ENCODE measurements at places on chromosomes 12 and 14.

DNA sequence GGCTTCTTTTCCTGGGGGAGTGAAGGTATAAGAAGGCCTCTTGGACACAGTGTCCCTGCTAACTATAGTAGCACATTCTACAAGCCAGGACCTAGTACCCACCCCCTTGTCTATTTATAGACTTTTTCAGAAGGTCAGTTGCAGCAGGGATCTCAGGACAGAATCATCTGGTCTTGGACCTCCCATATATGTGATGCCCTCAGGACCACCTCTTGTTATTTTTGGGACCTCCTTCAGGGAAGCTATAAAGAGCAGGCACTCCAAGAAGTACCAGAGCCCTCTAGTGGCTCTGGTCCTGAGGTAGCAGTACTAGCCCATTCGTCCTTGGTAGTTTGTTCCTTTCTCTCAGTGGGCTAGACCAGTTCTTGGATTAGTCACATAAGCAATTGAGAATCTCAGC is 4.3 kb downstream of the COQ10A start:
- DNase-seq, result no peak

DNA sequence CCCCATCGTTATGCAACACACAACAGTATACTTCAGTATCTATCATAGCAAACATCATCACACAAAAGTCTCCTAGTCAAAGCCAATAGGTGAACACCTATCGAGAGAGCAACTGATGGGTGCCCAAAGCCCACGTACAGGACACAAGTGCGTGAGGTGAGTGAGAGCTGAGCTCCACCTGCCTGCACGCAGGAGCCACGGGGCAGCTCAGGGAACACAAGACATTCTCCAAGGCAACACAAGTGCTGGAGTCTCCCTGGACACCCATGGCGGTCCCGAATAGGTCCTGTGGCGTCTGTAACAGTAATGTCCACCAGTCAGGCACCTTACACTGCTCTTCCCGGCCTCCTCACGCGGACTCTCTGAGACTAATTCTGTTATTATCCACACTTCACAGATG is 44.3 kb downstream of the CDC42BPB start:
- no peak for DNase-seq

DNA sequence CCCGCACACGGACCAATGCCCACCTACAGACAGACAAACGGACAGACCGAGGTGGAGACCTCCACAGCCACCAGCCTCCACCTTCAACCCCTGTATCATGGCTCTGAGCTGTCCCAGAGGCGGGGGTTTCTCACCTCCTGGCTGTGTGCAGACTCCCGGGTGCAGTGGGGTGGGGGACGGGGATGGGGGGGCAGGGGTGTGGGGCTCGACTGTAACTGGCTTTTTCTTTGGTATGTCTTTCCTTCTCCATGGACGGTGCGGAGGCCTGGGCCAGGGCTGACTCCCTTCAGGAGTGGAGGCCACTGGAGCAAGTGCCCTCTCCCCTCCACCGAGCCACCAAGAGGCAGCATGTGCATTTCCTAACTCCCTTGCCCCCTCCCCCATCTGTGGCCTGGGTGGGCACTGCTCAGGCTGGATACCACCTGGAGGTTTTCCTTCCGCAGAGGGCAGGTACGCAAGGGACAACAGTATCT is 122.6 kb downstream of the ESRRB start:
- DNase-seq, result no peak

DNA sequence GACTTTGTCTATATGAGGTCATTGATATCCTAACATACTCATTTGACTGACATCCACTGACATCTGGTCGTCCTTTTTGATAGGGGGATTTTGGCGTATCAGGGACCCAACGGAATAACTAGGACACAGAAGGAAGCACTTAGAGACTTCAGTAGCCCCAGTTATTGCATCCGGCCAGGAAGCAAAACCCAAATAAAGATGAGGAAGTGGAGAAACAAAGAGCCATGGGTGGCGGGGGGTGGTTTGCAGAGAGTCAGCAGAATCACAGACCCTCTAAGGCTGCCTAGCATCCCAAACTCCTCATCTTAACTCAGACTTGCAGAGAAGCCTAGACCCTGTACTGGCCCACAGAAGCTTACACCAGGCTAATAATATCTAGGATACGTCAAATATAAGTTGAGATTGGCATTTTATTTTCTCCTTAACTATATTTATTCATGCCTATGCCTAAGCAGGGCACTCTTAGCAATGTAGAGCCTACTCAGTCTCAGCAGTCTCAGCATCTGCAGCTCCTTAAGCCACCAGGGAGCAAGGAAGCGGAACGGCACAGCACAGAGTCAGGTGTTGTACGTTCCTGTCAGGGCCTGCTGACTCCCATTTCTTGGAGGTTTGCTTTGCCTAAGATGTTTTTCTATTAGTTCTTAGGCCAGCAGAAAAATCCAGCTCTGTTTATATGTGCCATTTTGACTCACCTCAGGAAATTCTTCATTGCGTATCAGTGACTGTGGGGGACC is 45.1 kb downstream of the KCNA1 start:
- no peak for DNase-seq

GRCh38 chr12:78568321-78569020 is 296.1 kb upstream of the SYT1 start:
- DNase-seq, result no peak

DNA sequence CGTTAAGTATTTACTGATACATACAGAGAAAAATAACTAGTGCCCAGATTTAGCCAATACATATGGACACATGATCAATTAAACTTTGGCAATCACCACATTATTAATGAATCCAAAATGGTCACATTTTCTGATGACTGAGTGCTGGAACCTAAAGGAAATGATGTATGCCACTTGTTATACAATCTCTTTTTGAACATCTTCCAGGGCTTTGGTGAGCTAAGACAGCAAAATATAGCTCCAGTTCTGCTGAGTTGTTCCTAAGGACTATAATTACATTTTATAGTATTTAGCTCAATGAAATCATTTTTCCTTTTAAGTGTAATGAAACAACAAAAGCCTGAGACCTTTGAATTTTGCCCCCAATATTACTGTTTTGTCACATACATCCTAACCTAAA is 329.1 kb upstream of the ATP2B1 start:
- no peak for DNase-seq

GRCh38 chr12:51752234-51752889 is 96.2 kb downstream of the FIGNL2 start:
- no peak for DNase-seq

- peak; percentile 88 for DNase-seq
These were observed 215.4 kb downstream of the SLC41A2 start for GRCh38 chr12:104742551-104743201.

DNA sequence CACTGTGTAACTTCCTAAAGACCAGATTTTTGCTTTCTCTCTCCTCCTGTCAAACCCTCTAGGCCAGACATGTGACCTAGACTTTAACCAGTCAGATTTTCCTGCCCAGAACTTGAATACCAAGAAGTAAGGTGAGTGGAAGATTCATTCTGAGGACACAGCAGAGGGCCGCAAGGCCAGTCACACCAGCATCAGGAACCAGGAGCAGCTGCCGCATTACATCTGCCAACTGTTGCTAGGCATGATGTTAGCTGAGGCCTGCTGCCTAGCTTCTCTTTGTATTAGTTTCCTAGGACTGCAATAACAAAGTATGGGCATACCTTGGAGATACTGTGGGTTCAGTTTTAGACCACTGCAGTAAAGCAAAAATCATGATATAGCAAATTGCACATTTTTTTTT is 101.9 kb upstream of the BMP4 start:
- no peak for DNase-seq

GRCh38 chr12:117148642-117149041 is 41.6 kb downstream of the FBXO21 start:
- DNase-seq, result no peak

DNA sequence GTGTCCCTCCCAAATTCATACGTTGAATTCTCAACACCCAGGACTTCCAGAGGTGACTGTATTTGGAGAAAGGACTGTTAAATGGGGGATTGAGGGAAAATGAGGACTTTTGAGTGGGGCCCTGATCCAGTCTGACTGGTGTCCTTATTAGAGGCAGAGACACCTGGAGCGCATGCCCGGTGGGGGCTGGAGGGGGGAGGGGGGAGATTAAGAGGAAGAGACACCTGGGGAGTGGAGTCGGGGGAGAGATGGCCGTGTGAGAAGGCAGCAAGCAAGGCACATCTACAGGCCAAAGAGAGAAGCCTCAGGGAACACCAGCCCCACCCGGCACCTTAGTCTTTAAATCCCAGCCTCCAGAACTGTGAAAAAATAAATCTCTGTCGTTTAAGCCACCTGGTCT is 209.7 kb downstream of the SLC41A2 start:
- DNase-seq, result no peak

DNA sequence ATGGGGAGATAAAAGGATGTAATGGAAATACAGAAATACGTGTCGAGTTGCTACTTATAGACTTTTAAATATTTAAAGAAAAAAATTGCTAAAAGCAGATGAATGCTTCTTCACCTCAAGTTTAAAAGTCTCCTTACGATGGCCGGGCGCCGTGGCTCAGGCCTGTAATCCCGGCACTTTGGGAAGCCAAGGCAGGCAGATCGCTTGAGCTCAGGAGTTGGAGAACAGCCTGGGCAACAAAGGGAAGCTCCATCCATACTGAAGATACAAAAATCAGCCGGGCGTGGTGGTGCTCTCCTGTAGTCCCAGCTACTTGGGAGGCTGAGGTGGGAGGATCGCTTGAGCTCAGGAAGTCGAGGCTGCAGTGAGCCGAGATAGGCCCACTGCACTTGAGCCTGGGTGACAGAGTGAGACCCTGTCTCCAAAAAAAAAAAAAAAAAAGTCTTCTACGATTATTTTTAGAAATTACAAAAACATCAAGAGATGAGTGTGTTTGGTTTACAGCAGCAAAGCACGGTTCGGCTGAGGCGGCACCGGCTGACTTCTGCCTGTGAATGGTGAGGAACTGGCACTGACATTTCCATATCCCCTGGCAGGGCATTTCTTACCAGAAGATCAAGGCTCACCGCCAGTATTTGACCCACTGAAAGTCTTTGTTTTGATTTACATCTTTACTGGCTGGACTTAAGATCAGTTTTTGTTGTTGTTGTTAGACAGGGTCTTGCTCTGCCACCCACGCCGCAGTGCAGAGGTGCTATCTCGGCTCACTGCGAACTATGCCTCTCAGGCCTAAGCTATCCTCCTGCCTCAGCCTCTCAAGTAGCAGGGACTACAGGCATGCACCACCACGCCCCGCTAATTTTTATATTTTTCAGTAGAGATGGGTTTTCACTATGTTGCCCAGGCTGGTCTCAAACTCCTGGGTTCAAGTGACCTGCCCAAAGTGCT is 3.9 kb upstream of the MTA1 start:
- DNase-seq, result no peak

GRCh38 chr12:113643177-113643974 is 171.7 kb upstream of the LHX5 start:
- no peak for DNase-seq
